Tibial nerve (tissue), 4 donors: ENCODE measurements at places on chromosomes 2 and 18.

DNA sequence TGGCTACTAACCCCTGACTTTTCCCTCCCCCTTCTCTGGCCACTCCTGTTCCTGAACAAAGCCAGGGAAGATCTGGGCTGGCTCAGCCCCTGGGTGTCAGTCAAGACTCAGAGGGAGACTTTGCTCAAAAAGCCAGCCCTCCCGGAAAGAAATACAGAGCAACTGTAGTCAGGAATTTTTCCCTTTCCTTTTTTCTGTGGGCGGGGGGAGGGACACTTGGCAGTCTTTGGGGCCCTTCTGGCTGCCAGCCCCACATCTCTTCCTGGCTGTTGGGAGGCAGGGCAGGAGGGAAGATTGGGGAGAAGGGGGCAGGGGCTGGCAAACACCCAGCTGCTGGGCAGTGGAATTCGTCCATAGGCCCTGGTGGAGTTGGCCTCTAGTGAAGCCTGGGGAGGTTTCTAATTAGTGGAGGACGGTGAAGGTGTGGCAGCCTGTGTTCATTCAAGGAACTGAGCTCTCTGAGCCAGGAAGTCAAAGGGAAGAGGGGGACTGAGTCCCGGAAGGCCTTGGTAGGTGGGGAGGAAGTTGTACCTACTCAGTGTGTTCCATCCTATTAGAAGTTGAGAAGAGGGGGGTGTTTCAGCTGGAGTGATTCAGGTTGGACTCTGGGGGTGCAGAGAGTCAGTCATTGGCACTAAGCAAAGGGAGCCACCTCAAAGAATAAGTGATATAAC, 10.9 kb downstream of the IGFBP2 start:
- DNase-seq, result no peak

GRCh38 chr2:55169359-55169758, 62.7 kb downstream of the CLHC1 start:
- DNase-seq, result no peak

DNA sequence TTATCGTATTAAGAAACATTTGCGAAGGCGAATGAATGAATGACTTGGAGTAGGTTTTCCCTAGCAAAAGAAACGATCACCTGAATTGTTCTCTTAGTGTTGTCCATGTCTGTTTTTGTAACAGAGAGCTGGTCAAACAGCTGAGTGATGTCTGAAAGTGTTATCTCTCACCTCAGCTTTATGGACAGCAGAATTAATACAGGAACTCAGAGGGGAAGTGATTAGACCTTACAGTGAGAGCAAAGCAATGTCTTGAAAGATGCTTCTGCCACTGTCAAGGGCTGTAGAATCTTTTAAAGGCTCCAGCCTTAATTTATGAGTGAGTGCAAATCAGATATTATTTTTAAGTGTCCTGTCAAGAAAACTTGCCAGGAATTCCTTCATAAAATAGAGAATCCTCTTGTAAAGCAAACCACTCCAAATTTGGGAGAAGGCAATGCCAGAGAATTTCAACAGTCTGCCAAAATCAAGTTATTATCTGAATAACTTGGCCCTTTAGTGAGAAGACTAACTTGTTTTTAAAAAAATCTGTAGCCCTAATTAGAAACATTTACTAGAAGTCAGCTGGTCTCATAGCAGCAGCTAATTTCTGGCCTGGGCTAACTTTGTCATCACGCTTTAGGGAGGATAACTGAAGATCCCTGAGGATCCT, 60.7 kb downstream of the CDC42EP3 start:
- no peak for DNase-seq

DNA sequence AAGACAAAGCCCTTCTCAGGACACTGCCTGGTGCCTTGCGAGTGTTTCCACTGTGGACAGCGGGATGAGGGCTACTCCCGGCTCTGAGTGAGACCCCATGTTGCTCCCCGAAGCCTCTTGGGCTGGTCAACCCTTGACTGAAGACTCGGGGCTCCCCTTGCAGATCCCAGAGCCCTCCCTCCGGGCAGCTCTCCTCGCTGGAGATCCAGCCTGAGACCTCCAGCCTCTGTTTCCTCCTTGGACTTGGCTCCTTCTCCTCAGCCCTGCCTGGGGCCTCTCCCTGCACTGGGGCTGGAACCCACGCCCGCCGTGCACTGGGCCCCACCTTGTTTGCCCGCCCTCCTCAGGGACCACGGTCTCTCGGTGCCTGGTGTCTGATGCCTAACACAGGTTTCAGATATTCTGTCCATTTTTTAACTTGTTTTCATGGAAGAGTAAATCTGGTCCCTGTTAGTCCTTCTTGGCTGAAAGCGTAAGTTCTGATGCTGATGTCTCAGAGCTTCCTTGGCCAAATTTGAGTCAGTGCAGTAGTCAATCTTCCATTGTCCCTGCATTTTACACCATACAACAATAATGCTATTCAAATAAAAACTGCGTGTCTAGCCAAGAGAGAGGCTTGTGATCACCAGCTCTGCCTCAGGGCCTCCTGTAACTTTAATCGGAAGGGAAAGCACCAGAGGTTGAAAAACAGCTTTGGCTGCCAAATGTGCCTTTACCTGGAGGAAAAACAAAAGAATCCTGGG, 139.3 kb upstream of the CTDP1 start:
- no peak for DNase-seq

DNA sequence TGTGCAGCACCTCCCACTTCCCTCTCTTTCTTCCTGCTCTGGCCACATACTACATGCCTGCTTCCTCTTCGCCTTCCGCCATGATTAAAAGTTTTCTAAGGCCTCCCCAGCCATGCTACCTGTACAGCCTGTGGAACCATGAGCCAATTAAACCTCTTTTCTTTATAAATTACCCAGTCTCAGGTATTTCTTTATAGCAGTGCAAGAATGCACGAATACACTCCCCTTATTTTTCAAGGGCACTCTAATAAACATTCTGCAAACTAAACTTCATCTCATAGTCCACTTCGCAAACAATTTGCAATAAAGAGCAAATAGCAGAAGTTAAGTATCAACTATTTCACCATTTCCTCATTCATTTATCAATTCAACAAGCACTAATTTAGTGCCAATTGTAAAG, 351.3 kb downstream of the PID1 start:
- no peak for DNase-seq

- no peak for DNase-seq
Measured at GRCh38 chr2:11764359-11764758, 17.9 kb downstream of the LPIN1 start.

DNA sequence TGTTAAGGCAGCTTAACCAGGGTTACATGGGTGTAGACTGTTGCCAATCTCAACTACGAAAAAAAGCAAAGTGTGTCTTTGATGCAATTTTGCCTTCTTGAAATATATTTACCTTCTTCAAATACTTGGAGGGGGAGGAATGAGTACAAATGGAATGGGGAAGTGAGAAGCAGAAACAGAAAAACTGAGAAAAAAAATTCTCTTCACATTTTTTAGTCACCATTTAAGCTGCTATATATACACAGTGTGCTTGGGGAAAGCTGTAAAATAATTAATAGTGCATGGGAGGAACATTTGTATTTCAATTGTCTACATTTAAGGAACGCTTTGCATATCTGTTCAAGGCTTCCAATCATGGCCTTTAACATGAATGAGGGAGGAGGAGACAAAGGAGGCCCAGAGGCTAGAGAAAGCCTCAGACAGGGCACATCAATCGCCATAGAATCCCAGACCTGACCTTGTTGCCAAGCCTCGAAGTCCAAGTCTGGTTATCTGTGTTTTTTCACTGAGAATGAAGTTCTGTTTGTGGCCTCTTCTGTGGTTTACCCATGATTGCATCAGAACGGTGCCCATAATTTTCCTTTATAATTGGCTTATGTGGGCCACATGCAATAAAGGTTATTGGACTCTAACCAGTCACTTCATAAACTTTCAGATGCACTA, 158.6 kb downstream of the PIK3C3 start:
- no peak for DNase-seq

DNA sequence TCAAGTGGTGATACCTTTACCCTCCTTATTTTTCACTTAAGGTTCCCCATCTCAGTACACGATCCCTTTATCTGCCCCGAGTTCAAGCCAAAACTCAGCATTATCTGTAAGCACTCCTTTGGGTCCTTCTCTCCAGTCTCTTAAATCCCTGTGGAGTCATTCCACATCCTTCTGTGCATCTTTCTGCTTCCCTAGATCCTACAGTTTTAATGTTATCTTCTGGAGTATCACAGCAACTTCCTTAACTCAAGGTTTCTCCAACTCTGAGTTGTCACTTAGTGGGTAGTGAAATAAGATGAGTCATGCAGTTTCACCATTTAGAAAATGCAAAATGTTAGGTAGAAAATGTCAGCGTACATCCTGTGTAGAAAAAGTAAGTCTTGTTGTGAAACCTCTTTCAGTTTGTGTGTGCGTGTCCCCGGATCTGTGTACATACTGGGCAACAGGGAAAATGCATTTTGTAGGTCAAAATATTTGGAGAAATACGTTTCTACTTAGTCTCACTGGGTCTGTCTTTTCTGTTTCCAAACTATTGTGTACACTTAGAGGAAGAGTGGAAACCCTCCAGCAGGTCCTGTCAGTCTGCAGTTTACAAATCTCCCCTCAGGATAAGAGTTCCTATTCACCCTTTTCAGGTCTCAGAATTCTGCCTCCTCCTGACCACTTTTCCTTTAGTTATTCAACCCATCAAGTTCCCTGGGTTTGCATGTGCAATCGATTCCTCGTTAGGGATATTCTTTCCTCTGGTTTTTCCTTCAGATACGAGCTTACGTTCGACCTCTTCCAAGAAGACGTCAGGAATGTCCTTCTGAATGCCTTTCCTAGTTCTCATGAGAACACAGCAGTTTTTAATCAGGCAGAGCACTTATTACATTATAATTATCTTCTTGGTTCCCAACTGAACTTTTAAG, 154.8 kb downstream of the TGIF1 start:
- no peak for DNase-seq

- no peak for DNase-seq
Measured at GRCh38 chr2:10002109-10002508, 41.2 kb upstream of the KLF11 start.

GRCh38 chr2:118477111-118477862, 370.2 kb downstream of the EN1 start:
- no peak for DNase-seq

DNA sequence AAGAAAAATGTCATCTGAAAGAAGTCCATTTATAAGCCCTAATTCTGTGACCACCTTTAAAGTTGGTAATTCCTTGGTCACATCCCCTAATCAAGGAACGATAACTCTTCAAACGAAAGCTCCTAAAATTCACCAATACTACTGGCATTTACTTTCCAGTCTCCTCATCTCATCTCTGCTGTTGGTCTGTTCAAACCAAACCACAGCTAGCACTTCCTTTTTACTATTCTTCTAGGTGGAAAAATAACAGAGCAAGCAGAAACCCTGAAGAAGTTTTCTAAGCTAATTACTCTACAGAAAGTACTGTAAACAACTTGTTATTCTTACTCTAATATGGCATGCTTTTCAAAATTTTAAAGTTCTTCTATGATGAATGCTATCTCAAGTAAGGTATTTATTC, 21.6 kb downstream of the TIA1 start:
- no peak for DNase-seq

DNA sequence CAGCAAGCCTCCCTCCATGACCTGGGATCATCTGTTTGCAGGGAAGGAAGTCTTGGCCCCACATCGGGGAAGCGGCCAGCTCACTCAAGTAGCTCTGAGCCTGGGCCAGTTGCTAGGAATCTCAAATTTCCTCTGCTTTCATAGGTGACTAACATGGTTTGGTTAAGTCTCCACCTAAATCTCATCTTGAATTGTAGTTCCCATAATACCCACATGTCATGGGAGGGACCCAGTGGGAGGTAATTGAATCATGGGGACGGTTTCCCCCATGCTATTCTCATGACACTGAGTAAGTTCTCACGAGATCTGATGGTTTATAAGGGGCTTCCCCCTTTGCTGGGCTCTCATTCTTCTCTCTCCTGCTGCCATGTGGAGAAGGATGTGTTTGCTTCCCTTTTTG, 75.2 kb downstream of the LBH start:
- DNase-seq, result no peak

GRCh38 chr18:39449566-39449965, 1884.0 kb upstream of the CELF4 start:
- DNase-seq, result no peak

DNA sequence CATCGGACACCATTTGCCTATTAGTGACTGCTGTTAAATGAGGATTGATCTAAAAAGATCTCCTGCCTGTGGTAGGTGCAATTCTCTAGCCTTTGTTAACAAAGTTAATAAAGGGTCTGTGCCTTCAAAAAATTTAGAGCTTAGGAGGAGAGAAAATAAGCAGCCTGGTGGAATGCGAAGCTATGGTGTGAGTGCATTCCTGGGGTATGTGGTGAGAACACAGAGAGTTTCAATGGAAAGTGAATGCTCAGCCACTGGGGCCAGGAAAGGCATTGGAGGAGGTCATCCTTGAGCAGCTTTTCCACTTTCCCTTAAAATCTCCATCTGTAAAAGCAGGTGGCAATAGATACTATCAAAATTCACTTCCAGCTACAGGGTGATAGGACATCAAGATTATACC, 331.2 kb upstream of the LRATD1 start:
- no peak for DNase-seq

GRCh38 chr18:4285525-4285924, 169.6 kb downstream of the DLGAP1 start:
- DNase-seq, result no peak

DNA sequence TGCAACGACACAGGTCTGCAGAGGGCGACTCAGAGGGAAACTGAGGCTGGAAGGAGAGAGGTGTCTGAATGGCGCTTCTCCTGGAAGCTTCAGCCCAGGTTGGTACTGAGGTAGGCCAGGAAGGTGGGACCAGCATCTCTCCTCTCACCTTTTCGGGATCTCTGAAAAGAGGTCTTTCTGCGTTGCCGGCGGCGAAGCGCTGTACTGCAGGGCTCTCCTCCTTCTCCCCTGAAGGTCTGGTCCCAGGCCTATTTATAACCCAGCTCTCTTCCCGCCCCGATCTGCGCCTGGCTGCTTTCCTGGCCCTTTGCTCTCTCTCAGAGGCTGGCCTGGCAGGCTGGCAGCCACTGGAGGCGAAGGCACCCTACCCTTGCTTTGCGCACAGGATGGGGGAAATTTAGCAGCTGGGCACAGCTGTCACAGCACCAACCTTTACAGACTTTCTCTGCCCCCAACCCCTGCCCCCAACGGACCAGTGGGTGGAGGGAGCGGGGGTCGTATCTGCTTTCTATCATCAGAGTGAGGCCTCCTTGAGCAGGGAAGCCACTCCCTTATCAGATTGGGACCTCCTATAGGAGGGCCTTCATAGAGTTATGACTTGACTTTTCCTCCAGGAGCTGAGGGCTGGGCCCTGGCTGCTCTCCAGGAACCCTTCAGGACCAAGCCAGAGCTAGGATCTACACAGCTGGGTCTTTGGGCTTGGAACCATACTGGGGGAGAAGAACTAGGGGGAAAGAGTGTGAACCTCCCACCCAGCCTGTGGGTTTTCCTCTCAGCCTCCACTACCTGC, 1.1 kb downstream of the DYSF start:
- no peak for DNase-seq

- DNase-seq, result no peak
Measured at GRCh38 chr18:49582579-49582978, 20.7 kb downstream of the LIPG start.

DNA sequence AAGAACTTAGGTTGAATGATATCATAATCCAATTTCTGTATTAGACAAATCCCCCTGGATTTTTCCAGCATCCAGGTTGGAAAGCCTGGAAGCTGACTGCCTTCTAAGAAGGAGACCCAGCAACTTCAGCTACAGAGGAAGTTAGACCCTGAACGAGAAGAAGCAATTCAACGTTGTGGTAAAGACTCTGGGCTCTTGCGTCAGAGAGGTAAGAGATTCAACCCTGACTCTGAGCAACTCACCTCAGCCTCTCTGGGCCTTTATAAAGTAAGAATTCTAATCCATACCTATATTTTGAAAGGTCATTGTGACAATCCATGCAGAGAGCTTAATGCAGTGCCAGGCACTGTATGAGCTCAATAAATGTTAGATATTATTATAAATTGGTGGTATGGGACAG, 9.7 kb downstream of the E2F6 start:
- no peak for DNase-seq

GRCh38 chr2:167237478-167237877, 349.2 kb downstream of the XIRP2 start:
- no peak for DNase-seq
